ENCODE measurements at places on chromosomes 12 and 14.

DNA sequence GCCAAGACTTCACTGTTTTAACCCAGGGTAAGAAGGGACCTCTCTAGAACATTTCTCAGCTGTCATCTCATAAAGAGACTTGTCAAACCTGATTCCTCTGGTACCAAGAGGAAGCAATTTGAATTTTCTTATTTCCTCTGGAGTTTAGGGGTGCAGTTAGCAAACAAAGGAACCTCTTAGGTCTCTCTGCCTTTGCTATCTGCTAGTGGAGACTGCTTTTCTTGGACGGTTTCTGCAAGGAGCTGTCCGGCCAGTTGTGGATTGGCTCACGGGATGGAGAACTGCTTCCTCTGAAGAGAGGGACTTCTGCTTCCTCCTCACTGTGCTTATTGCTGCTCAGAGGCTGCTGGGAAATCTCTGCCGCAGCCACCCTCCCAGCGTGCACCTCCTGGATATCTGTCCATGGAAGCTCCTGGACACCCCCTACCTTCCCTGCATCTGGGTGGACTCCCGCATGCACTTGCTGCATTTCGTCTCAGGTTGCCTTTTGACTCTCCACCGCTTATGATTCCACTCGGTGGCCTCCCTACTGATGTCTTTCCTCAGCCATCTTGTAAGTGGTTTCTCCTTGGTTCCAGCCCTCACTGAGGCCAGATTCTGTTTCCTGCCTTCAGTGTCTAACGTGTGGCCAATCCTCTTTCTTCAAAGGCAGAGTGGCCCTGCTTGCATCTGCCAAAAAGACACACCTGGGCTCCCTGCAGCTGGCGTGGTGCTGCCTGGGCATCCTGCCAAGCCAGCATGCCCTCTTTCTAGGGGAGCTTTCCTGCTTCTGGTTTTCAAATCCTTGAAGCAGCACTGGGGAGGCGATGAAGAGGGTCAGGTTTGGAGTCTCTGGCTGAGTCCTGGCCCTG, 187.3 kb downstream of the CHST11 start:
- no peak for DNase-seq

DNA sequence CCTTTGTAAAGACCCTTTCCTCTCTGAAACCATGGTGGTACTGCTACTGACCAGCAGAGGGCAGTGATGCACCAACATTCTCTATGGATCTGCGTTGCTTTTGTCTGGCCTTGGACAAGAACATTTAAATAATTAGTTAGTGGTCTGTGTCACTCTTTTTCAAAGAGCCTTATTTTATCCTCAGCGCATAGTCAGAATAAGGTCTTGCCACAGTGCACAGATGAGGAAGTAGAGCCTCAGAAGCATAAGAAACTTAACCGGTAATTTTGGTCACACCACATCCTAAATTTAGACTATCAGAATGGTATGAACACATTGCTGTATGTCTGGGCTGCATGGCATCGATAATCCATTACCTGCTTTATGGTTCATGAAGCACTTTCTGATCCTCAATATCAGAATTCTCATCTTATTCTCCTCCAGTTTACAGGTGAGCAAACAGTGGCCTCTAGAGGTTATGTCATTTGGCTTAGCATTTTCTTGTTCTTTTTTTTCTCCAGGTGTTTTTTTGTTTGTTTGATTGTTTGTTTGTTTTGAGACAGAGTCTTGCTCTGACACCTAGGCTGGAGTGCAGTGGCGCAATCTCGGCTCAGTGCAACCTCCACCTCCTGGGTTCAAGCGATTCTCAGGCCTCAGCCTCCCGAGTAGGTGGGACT, 23.7 kb upstream of the IFT81 start:
- peak; percentile 73 for DNase-seq

DNA sequence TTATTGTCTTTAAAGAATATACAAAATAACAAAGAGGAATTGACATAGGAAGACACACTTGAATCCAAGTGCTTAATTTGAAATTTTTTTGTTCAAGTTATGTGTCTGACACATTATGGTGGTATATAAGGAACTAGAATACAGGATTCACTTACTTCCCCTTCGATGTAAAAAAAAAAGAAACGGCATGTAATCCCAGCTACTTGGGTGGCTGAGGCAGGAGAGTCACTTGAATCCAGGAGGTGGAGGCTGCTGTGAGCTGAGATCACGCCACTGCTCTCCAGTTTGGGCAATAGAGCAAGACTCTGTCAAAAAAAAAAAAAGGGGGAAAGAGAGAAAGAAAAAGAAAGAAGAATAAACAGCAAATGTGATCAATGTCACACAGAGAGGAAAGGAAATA, 8.9 kb downstream of the CLEC12A start:
- DNase-seq = no peak

DNA sequence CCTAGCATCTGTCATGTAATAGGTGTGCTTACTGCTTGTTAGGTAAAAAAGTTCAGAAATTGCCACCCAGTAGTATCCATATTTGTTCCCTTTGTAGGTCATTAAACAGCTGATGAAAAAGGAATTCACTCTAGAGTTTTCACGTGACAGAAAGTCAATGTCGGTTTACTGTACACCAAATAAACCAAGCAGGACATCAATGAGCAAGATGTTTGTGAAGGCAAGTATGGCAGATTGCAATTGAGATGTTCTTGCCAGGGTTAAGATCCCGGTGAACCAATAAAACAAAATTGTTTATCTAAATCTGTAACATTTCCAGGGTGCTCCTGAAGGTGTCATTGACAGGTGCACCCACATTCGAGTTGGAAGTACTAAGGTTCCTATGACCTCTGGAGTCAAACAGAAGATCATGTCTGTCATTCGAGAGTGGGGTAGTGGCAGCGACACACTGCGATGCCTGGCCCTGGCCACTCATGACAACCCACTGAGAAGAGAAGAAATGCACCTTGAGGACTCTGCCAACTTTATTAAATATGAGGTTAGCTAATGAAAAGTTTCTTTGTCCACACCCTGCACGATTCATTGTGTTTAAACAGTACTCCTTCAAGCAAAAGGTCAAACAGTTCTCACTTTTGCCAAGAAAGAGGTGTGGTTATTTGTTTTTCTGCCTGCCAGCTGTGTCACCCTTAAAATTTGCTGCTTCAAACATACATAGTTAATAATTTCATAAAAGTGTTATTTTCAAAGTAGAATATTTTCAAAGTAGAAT, 58.3 kb downstream of the ATP2A2 start:
- no peak for DNase-seq

GRCh38 chr12:2984698-2985097, 25.5 kb downstream of the TEAD4 start:
- DNase-seq = no peak

DNA sequence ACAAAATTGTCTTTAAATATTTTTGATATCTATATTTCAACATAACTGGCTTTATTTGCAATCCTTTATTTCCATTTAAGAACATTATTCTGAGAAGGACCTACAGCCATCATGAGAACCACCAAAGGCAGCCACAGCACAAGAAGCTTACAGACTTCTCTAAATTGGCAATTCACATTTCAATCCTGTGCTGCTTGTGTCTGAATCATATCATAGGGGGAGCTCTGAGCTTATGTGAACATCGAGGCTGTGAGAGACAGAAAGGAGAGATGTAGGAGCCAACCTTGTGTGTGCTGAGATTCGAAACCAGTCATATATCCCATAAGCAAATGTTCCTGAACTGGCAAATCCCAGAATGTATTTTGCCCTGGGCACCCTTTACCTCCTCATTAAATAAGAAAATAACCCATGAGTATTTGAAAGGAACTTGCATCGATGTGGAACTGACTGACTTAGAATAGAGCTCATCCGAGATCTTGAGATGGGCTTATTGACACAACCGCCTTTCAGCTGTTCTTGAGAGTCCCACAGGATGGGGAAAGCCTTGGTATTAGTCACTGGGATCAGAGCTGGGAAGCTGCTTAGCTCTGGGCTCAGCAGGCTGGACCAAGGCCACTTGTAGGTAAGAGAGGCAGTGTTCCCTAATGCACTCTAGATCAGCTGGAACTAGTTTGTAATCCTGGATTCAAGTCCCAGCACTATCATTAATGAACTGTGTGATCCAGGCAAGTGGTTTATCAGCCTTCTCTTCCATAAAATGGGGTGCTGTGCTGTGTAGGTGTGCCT, 329.8 kb downstream of the CACNA1C start:
- DNase-seq = peak; percentile 26

DNA sequence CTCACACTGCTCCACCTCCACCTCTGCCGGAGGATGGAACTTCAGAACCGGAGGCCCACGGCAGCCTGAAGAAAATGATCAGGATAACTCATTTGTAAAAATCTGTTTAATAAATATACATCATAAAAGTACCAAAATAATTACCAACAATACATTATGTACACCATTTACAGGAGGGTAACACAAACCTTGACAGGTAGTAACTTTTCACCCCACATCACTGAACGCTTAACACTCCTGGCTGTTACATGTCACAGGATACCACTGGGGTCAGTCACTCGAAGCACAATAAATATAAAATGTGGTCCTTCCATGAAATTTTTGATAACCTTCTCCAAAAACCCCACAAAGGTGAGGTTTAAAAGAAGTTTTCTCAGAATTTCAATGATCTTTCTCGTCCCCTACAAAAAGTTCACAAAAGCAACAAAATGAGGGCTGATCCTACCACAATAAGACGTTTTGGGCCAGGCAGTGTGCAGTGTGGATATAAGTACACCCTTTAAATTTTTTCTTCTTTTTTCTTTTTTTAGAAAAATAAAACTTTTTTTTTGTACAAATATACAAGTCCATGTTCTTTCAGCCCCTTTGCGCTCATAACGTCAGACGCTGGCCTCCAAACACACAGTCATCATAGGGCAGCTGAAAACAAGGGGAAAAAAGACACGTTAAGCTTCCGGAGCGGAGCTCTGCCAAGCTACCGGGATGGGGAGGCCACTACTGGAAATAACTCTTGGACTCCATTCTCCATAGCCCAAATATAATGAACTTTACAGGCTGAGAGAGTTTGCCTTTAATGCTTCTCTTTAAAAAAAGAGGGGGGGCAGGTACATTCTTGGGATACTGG, 2.9 kb downstream of the NFKBIA start:
- no peak for DNase-seq

DNA sequence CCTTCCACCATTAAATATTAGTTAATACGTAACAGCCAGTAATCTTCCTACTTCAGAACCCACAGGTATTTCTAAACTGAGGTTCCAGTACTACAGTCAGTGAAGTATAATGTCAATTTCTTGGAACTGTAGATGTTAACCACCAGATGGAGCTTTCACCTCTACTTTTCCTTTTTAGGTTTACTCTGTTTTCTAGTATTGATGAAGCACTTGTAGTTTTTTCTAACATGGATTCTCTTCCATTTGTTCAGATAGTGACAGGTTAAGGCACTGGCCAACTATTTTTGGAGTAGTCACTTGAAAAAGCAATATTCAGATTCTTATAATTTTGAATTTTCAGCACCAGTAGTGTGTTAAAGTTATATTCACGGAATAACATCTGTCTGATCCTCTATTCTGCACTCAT, 4.6 kb upstream of the SEC23A start:
- peak; percentile 61 for DNase-seq

GRCh38 chr14:85248881-85249635, 280.9 kb upstream of the FLRT2 start:
- peak; percentile 76 for DNase-seq

DNA sequence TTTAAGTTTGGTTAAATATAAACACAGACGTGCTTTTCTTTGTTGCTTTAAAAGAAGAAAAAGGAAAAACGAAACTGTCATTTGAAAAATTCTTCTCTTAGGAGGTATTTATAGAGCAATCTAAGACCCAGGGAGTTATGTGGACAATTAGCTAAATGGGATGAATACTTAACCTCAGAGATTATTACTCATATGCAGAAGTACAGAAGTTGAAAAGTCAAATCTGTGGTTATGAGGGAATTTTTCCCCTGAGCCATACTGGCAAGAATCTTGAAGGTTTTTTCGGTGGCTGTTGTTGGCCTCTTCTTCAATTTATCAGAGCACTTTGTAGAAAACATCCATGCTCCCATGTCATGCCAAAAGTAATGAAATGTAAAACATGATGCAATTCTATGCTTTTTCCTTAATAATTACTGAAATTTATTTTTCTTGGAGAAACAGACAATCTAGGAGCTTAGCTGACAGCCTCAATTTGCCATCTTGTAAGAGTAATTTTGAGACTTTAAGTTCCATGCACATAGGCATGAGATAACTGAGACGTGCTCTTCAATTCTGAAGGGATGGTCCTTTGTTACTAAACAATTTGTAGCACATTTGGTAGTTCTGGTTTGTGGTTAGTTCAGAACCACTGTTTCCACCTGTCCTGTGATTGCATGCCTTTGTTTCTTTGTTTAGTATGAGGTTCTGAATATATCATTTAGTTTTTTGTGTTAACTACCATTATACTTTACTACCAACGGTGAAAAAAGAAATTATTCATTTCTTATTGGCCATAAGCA, 126.6 kb downstream of the BCAT1 start:
- DNase-seq = peak; percentile 95
